ENCODE measurements at places on chromosomes 11 and 22.
A peak's percentile ranks its signal among the peaks of the same experiment; 100 is the strongest.

DNA sequence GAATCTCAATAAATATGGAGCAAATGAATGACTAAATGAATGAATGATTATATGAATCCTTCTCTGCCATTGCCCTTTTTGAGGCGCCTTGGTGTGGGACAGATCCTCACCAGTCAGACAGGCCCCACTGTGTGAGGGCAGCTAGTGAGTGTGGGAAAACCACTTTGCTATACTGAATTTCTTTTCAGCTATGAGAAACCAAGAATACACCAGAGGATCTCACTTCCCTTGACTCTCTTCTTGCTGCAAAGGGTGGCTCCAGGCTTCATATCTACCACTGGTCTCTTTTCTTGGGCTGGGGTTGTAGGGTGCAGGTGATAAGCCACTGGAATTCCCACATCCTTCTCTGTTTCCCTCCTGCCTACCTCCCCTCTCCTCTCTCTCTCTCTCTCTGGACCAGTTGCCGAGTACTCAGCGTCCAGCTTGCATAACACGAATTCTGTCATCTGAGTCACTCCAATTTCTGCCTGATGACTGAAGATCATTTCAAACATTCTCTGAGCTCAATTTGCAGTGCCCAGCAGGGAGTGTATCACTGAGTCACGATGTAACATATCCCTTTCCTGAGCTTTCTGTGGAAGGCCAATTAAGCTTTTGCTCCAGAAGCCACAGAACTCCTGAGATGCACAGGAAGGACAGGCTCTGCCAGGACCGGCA, 304.3 kb upstream of the NCAM1 start:
- DNase-seq, result no peak

DNA sequence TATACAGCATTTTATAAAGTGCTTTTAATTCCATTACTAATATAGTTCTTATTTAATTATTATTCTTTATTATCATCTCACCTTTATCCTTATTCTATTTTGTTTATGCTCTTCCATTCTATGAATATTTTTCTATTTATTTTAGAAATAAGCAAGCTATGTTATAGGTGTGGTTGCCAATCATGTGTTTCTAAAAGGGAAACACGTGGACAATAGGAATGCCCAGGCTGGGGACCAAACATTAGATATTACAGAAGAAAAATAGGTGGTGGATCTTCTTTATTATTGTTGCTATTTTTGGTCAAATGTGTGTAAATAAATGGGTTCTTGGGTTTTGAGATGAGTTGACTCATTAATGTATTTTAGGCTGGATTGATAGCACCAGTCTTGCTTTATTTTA, 438.3 kb downstream of the RAB38 start:
- no peak for DNase-seq

DNA sequence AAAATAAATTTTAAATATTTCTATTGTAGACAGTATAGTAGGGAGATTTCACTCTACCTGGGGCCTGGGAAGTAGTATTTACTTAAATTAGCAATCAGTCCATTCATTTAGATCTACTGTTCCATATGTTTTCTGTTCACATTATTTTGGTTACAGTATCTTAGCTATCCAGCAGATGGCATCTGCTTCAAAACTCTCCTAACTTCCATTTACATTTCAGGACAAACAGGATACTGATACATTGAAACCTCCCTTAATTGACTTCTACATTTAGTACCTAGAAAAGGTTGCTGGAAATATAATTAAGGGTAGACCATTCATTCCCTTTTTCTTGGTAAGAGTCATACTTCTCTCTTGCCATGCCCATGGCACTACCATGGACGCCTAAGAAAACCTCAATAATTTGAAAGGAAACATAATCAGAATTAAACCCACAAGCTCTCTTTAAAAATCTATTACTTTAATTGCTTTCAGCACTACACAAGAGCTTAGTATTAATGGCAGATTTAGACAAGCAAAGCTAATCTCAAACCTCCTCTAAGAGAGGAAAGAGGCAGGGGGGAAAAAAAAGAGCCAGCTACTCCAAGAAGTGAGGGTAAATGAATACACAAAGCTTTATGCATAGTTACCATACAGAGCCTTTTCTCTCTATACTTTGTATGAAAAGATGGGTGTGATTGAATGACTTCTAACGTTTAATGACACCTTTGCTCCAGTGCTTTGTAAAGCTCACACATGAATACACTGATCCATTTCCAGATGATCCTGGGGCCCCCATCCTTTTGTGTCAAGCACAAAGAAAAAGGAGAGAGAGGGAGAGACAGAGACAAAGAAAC, 131.2 kb upstream of the MTMR2 start:
- peak; percentile 80 for DNase-seq

GRCh38 chr11:133525976-133526375, 6.3 kb downstream of the OPCML start:
- DNase-seq, result no peak

- DNase-seq, result no peak
Measured at GRCh38 chr11:111101881-111102280, 143.6 kb upstream of the POU2AF2 start.

- no peak for DNase-seq
Measured at GRCh38 chr11:116970485-116971292, 127.5 kb downstream of the SIK3 start.

GRCh38 chr11:5137014-5137413, 1.1 kb downstream of the OR52A5 start:
- no peak for DNase-seq

DNA sequence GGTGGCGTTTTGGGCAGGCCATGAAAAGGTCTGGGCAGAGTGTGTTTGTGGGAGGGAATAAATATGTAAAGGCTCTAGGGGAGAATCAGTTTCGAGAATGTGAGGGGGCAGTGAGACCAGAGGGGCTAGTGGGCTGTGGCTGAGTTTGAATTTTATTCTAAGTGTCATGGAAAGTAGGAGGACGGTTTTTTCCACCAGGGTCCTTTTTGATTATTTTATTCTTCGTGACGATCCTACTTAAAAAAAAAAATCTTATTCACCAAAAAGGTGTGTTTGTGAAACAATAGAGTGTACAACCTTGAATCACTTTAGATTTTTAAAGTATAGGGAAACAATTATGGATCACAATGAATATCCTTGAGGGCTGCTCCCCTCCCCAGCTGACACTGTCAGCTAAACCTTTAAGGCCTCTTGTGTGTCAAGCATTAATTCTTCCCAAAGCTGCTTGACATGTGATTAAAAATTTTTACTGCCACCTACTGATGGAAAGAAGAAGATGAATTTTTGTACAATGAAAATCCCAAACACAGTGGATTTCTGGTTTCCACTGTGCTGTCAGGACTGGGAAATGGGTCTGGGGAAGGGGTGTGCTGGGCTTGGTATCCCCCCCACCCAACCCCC, 107.5 kb upstream of the OR4B1 start:
- peak; percentile 86 for DNase-seq

DNA sequence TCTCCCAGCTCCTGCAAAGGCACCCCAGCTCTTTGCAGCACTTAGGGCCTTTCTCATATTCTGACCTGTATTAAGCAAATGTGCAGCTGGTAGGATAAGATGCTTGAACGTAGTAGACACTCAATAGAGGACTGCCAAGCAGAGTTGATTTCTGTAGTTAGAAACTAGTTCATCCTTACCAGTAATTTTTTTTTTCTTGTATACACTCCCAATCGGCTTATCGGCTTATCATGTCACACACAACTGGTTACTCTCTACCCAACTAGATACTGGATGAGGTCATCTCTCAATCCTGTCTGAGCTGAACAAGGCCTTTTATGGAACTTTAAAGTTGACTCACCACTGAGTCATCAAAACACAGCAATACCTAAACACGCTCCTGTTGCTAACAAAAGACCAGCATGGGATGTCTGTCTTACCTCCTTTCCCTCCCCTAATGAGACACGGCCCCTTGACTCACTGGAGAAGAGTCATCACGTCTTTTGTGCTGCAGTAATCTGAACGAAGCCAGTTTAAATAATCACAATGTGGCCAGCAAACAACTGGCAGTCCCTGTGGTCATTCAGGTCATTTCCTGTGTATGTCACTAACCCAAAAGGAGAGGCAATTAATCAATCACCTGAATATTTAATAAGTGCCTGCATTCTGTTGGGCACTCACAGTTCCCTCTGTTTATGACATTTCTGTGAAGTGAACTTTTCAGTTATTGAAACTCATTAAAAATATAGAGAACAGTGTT, 7.5 kb upstream of the WEE1 start:
- DNase-seq, result no peak

DNA sequence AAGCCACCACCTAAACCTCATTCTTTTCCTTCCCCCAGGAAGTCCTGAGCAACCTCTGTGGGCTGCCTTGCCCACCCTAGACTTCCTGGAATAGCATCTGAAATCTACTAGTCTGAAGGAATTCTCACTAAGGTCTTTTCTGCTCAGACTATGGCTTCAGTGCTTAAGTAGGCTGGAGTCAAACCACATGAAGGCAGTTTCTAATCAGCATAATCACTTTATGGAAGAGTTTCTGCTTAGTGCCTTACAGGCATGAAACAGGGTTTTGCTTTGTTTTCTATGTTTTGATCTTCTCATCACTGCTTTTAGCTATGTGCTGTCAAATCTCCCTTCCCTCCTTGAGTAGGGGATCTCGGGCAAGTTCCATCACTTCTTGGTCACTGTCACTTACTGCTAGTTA, 117.7 kb downstream of the WT1 start:
- DNase-seq, result no peak

DNA sequence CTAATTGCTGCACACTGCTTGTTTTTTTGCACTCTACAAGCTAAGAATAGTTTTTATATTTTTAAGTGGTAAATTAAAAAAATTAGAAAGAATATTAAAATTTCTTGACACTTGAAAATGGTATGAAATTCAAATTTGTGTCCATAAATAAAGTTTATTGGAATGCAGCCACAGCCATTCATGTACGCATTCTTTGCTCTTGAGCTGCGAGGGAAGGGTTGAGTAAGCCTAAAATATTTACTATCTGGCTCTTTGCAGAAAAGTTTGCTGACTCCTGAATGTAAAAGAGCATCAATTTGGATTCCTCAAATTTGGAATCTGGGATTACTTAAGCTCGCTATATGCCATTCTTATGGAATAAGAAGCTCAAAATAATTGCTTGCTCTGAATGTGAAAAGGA, 3.4 kb upstream of the ADAMTS8 start:
- DNase-seq, result no peak

- peak; percentile 54 for DNase-seq
Measured at GRCh38 chr11:75334402-75334891, 17.0 kb downstream of the ARRB1 start.

- no peak for DNase-seq
Measured at GRCh38 chr11:17853280-17853679, 118.7 kb downstream of the KCNC1 start.

DNA sequence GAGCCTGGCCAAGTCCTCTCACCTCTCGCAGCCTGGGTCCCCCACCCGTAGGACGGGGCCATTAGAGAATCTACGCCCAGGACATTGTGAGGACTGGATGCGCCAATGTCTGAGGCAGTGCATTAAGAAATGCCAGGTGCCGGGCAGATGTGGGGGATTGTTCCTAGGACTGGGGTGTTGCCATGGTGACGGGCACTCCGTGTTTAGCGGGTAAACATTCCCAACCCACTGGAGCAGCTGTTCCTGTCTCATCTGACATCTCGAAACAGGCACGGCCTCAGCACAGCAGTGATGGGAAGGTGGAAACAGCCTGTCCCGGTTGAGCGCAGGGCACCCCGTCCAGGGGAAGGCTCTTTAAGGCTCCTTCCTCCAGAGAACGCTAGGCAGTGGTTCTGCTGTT, 99.6 kb upstream of the RTL6 start:
- no peak for DNase-seq

DNA sequence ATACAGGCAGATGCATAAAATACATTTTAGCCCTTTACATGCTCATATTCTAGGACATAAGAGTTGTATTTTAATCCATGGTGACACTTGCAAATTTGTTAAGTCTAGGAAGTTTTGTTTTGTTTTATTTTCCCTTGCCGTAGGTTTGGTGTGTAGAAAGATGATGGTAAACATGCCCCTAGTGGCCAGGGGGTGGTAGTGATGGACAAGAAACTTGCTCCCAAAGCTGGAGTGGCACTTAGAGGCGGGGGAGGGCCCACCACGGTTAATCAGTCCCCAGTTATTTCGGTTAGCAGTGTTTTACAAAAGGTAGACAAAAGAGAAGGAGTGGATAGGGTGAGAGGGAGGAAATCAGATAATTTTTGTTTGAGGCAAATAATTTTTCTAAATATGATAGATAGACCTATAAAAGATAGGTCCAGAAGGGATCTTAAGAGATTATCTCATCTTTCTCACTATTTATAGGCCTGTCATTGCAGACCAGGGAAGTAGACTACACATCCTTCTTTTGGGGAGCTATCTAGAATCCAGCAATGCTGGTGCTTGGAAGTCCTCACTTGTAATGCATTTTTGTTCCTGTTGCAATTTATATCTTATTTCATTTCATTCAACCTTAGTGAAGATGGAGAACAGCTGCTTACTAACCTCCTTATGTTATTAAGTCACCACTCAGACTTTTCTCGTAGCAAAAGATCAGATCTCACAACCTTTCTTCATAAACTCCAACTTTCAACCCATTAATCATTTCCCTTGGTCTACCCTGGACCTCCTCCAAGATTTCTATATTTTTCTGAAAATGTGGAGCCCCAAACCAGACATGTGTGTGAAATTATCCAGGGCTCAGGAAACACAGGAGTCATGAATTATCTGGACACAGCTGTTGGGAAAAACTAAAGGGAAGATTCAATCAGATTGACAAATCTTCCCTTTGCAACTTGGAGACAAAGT, 5.9 kb upstream of the BDNF start:
- DNase-seq, result peak; percentile 26

DNA sequence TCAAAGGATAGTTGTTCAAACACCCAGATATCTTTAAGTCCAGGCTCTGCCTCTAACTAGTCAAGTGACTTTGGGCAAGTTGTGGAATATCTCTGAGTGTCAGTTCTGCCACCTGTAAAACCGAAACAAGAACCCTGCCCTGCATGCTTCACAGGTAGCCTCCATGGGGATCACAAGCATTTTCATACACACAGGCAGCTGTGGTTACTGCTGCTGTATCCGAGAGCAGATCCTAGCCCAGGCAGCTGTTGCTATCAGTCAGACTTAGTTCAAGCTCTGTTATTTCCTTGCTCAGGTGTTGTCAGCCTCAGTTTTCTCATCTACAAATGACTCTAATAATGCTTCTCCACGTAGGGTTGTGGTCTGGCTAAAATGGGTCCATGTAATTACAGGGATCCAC, 6.5 kb upstream of the RASD2 start:
- no peak for DNase-seq

DNA sequence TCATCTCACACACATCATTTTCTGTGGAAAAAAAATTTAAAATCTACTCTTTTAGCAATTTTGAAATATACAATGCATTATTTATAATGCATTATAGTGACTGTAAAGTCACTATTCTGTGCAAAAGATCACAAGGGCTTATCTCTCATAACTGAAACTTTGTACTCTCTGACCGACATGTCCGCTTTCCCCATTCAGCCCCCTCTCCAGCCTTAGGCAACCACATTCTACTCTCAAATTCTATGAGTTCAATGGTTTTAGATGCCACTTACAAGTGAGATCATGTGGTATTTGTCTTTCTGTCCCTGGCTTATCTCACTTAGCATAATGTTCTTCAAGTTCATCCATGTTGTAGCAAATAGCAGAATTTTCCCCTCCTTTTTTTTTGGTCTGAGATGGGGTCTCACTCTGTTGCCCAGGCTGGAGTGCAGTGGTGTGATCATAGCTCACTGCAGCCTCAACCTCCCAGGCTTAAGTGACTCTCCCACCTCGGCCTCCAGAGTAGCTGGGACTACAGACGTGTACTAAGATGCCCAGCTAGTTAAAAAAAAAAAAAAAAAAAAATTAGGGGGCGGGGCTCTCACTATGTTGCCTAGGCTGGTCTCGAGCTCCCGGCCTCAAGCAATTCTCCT, 44.5 kb downstream of the SYN3 start:
- no peak for DNase-seq

GRCh38 chr11:44893846-44894617, 56.7 kb downstream of the TP53I11 start:
- DNase-seq, result no peak

All from NCI-H526 treated with DMSO at 0.1 percent for 48 hours (cell line).